ENCODE measurements at places on chromosomes 3 and 15. TPM values are rescaled to one million over a fixed set of nuclear protein-coding genes. Genes with fewer than 3 reads are reported as not detected.

GRCh38 chr3:184227481-184227935 lies 1.9 kb upstream of the VWA5B2 start:
- DNase-seq = peak; percentile 61

GRCh38 chr3:192382861-192383260 lies 344.5 kb downstream of the FGF12 start:
- no peak for DNase-seq

GRCh38 chr15:95105229-95105628 lies 873.9 kb downstream of the MCTP2 start:
- DNase-seq = no peak

The STAC gene
- 1.2 TPM for total RNA-seq

The BNC1 gene
- total RNA-seq = 0.85 TPM

The ARGFX gene
- total RNA-seq = not detected
